SJCRH30 (cell line): ENCODE measurements at places on chromosomes 1 and 21. TPM values are rescaled to one million over a fixed set of nuclear protein-coding genes. Genes with fewer than 3 reads are reported as not detected.

The GATAD2B gene
- total RNA-seq = 10.1 and 10.8 TPM in 2 replicates

The DNAJB4 gene
- 30.6 and 35.0 TPM in 2 replicates for total RNA-seq

The TOMM40L gene
- 8.0 and 8.9 TPM in 2 replicates for total RNA-seq

The GPR52 gene
- 0.76 and 2.0 TPM in 2 replicates for total RNA-seq

The LRRIQ3 gene
- total RNA-seq = 0.81 and 0.99 TPM in 2 replicates

The MATN1 gene
- 0.47 and 0.89 TPM in 2 replicates for total RNA-seq

The PLPPR4 gene
- total RNA-seq = 0.25 and 0.30 TPM in 2 replicates

The ZNF593OS gene
- total RNA-seq = not detected in 2 replicates
